ENCODE measurements at places on chromosomes 2 and 18.

- no peak for DNase-seq
These were observed 179.7 kb downstream of the GPD2 start for GRCh38 chr2:156615836-156616322.

DNA sequence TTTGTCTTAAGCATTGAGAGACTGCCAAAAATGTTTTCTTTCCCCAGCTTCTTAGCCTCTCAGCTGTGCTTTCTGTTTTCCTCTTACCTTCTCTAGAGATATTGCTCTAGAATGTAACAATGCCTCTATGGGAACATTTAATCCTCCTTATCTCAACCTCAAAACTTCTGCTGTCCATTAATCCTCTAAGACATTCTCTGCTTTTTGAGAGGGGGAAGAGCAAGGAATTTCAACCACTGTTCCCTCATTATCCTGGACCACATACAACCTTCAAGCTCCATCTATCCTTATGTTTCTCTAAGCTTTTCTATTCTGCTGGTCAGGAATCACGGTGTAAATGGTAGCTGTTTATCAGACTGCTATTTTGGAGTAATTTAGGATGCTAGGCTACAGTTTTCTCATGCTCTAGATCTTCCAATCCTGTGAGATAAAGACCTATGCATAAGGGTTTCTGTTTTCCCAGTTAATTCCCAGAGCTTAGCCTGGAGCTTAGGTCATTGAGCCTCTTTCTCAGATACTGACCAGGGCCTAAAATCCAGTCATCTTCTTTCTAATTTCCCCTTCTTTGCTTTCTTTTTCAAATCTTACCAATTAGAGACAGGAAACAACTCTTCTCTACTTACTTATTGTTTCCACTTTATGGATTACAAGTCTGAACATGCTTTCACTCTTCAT is 282.0 kb downstream of the CALCRL start:
- no peak for DNase-seq

DNA sequence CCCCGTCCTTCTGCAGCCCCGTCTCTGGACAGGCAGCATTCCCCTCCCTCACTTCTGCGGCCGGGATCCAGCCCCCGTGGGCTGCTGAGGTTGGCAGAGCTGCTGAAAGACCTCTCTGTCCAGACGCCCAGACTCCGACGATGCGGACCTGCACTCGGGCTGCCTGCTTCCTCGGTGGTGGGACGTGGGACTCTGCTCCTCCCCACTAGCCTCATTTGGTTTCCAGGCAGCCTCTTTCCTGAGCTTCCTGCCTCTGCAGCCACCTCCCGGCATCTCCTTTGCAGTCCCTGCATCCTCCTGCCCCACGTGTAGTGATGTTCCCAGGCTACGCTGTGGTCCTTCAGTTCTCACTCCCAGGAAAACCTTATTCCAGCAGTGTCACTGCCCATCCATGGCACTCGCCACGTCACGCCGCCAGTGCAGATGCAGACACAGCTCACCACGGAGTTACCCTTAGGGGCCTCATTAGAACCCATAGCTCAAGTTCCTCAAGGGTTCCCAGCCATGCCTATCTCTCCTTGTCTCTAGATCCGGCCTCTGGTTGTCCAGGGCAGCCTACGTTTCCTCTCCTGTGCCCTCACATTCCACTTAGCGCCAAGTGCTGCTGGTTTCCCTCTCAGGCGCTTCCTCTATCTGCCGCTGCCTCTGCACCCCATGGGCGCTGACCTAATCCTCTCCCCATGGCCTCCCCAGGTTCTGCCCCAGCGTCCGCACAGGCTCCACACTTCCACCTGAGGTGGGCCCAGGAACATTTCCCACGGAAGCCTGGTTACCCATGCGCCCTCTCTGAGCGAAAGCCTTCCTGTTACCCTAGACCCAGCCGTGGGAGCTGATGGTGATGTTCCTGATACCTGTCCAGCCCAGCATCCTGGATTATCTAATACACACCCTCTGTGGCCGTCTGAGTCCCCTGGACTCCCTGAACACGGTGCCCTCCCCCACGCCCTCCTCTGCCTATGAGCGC is 318.3 kb upstream of the MYT1L start:
- no peak for DNase-seq

DNA sequence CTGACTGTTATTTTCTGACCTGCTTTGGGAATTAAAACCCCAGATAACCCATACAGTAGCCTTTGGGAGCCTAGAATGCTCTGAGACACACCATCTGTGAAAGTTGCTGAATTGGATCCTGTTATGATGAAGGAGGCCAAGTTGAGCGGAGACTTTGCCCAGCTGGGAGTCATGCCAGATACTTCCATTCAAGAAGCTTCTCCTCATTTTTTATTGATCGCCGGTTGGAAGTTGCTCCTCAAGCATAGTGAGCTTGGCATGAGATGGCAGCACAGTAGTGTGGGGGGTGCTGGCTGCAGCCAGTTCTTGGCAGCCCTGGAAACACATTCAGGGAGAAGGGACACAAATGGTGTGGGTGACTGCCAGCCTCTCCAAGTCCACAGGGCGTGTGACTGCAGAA is 270.7 kb upstream of the NRP2 start:
- no peak for DNase-seq

DNA sequence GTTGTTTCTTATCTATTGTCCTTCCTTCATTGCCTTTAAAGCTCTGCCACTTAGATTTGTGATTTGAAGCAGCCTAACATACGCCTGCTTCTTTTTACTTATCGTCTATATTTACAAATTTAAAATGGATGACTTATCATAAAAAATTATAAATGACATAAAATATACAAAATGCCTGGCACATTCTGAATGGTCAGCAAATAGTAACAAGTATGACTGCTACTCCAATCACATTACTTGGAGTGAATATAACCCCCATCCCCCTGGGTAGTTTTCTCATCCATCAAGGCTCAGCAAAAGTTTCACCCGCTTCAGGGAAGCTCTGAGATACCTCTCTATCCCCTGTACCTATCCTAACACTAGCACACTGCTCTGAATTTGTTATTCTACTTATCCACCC is 708.9 kb downstream of the ERBB4 start:
- DNase-seq: no peak

DNA sequence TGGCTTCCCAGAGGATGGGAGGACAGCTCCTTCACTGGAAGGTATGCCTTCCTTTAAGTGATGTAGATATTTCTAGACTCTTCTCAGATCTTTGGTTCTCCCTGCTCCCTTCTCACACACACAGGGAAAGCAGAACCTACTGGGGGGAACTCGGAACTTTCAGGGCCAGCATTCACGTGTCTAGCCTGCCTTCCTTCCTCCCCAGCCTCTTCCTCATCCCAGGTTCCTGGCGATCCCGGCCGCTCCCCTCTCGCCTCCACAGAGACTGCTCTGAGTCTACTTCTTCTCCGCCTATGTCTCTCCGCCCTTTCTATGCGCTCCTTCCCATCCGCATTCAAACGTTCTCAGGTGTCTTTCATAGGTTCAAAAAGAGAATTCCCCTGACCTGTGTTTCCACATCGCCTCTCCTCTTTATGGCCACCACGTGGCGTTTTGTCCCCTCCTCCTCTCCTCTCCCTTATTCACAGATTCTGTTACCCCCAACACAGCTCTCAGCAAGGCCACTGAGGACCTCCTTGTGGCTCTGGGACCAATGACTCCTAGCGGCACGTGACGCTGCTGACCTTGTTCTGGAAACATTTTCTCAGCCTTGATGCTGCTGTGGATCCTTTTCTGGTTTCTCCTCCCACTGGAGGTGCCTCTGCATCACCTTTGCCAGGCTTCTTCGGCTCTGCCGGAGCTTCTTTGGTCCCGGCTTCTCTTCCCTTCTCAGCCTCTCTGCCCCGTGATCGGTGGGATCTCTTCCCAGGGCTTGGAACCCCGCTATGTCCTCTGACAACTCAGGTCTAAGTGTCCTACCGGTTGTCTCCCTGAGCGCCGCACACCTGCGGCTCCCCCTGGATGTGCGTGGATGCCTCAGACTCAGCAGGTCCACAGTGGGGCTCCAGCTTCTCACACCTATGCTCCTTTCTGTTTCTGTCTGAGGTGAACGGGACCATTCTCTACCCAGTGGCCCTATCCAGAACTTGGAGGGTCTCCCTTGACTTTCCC is 77.5 kb downstream of the VAPA start:
- DNase-seq: no peak

GRCh38 chr2:210157526-210157925 is 13.7 kb downstream of the KANSL1L start:
- DNase-seq: no peak

- DNase-seq: no peak
These were observed 250.5 kb downstream of the LOXHD1 start for GRCh38 chr18:46406539-46406932.

DNA sequence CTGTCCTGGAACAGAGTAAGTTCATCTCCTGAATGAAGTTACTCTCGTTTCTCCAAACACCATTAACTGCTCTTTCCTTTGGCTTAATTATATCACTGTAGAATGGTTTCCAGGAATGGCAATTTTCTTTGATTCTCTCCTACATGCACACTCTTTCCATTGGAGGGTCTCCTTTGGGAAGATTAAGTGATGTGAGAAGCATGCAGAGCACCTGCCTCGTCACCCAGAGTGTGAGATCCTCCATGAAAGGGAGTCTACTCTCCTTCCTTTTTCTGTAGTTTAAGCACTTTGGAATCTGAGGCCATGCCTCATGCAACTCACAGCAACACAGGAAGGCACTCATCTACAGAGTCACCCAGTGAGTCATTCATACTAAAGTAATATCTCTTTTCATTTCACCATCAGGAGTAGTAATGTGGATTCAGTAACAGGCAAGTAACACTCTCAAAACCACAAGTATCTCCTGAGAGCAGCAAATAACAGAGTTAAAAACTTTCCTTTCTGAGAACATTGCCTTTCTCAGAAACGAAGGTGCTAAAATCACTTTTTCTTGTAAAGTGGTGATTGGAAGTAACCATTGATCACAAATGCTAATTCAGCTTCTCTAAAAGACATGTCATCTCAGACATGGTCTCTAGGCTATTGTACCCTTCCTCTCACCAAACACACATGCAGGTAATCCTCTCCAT is 52.8 kb upstream of the IL1RL1 start:
- no peak for DNase-seq

GRCh38 chr2:64348386-64349130 is 105.4 kb upstream of the LGALSL start:
- no peak for DNase-seq

DNA sequence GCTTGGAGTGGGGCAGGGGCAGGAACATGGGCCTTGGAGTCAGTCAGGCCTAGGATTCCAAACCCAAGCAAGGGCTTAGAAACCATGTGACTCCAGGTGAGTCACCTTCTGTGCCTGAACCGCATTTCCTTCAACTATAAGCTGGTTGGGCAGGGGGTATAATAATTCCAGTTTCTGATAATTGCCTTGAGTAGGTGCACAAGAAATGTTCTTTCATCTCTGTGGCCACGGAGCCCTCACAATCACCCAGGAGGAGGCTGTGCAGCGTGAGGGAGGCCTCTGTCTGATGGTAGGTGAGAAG is 112.1 kb upstream of the HAAO start:
- no peak for DNase-seq

- no peak for DNase-seq
These were observed 467.7 kb downstream of the EPHA4 start for GRCh38 chr2:221104361-221104811.

DNA sequence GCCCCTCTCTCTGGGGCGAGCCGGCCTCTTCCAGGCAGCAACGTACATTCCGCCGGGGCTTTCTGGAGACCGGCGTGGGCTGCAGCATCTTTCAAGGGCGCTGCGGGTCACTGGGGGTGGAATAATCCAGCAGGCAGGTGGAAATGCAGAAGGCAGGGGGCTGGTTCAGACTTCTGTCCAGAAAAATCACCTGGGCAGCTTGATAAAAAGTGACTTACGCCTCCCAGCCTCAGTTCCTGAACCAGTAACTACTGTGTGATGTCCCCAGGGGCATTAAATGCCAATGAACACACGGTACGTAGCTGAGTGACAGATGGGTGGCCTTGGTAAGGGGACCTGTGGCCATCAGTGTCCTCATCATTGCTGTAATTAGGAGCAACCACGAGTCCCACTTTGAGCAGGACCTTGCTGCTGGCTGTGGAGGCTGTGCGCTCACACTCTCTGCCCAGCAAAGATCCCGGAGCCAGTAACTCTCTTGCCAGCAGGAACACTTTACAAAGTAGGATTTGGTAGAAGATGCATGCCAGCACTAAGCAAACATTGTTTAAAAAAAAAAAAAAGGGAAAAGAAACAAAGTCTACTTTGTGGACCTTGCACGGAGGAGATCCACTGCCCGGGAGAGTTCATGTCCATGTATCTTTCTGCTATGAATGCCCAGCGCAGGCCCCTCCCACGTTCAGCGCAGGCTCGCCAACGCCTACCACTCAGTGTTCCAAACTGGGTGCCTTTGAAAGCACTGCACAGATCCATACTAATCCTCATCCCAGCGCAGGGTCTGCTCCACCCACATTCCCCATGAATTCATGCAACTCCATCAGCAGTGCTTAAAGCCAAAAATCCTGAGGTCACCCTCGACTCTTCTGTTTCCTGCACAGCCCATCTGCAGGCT is 177.3 kb downstream of the HDAC4 start:
- DNase-seq: no peak

DNA sequence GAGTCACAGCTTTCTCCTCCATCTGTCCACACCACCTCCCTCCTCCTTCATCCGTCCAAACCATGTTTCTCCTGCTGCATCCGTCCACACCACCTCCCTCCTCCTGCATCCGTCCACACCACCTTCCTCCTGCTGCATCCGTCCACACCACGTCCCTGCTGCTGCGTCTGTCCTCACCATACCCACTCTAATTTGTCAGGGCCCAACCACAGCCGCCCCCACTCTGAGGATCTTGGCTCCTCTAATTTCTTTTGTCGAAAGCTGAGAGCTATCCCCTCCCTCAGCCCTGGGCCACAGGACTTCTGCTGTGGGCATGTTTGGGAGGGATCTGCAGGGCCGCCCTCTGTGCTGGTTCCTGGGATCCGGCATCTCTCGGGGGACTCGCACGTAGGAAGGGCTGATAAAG is 67.4 kb downstream of the TPO start:
- DNase-seq: no peak

DNA sequence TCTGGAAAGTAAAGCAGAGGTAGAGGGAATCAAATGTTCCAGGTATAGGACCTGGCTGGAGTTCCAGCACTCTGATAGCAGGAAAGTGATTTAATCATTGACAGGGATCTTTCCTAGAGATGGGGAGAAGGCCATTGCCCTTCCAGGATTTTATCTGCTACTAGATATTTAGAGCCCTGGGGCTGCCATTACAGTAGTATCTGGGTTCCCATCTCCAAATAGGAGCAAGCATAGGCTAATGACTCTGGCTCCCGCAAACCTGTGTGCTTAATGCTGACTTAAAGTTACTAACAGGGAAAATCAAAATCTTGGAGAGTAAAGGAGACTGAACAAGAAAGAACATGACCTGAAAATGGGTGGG is 297.6 kb upstream of the CCDC68 start:
- DNase-seq: no peak

GRCh38 chr18:78228974-78229373 is 750.6 kb upstream of the SALL3 start:
- no peak for DNase-seq
